ENCODE measurements at places on chromosomes 2 and 18.

- DNase-seq = no peak
Measured at GRCh38 chr18:66708646-66709045, 104.8 kb upstream of the CDH19 start.

- DNase-seq = no peak
Measured at GRCh38 chr2:158779621-158780020, 15.5 kb upstream of the DAPL1 start.

DNA sequence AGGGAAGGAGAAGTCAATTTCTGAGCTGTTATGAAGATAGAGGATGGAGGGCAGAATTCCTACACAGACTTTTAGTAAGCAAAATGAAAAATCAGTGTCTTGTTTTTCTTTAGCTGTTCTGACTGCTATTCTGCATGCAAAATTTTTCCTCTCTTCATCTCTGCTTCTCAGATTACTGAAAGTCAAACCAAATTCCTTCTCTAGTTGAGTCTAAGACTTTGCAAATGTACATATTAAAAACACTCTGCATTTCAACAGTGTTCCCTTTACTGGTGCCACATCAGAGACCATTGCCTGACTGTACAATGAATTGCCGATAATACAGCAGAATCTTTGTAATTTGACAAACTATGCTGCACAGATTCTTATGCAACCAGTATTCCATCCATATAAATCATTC is 198.8 kb downstream of the EXOC6B start:
- no peak for DNase-seq

DNA sequence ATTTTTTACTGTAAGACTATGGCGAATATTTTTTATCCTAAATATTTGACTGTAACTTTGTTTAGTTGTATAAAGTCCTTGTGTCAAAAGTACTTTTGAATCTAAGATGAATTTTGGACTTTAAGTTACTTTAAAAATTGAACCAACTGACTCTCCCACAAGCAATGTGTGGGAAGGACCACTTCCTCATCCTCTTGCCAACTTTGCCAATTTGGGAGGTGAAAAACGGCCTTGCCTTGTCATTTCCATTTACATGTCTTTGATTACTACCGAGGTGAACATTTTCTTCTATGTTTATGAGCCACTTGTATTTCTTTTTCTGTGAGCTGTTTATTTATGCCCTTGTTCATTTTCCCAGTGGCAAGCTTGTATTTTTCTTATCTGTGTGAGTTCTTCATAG is 12.8 kb upstream of the MSGN1 start:
- no peak for DNase-seq

- DNase-seq = no peak
Measured at GRCh38 chr2:135997380-135997779, 12.0 kb upstream of the DARS1 start.

GRCh38 chr2:154198866-154199265 is 327.1 kb downstream of the GALNT13 start:
- no peak for DNase-seq

GRCh38 chr18:7926526-7926925 is 359.4 kb downstream of the PTPRM start:
- DNase-seq = peak; percentile 59

DNA sequence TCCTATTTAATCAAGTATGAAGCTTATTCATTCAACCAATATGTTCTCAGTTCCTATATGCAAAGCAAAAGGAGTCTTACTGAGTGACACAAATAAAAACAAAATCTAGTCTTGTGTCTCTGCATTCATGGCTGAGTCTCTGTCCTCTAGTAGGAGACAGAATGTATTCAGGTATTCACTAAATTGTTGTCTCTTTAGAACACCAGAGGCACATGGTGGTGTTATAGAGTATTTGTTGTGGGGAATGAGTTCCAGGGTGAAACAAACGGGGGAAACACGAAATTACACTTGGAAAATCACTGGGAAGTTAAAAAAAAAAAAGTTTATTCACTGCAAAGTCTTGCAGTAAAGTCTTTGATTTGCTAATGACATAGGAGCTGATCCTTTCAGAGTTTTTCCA is 131.7 kb upstream of the FSHR start:
- no peak for DNase-seq

GRCh38 chr2:1510176-1510575 is 96.9 kb downstream of the TPO start:
- DNase-seq = no peak

DNA sequence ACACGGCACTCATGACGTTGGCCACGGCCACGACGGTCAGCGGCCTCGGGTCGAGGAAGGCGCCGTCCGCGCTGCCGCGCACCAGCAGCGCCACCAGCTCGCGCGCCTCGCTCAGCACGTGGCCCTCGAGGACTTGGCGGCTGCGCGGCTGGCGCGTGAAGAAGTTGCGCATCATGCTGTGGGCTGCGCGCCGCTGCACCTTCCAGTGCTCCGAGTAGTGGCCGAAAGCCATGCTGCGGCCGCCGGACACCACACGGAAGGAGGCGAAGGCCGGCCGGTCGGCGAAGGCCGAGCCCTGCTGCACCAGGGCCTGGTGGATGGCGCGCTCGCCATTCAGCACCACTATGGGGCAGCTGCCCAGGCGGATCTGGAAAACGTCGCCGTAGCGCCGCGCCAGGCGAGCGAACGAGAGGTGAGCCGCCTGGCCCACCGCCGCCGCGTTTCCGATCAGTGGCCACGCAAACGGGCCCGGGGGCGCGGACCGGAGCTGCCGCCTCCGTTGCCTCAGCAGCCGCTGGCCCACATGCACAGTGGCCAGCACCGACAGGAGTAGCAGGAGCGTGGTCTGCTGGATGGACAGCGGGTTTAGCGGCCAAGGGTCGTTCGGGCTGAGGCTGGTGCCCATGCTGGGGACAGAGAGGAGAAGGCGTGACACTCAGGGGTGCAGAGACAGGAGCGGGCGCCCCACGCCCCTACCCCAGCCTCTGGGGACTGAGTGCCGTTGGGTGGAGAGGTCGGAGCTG is 1.0 kb downstream of the CYP1B1 start:
- no peak for DNase-seq

DNA sequence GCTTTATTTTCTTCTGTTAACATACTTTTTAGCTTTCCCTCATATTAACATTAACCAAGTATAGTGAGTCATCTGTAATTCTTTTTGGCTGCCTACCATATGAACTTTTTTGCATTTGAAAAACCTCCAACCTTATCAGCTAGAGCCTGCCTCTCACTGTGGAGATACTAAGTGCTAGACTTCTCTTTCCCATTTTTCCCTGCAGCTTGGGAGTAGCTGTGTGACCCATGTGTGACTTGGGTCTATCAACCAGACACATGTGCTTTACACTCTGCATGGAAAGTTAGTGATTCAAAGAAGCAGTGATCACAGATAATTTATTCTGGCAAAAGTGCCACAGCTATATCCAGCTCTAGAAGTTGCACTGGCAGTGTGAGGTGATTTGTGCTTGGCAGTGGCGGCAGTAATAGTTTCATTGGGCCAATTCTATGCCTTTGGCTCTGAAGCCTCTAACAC is 36.3 kb downstream of the PREPL start:
- DNase-seq = no peak

DNA sequence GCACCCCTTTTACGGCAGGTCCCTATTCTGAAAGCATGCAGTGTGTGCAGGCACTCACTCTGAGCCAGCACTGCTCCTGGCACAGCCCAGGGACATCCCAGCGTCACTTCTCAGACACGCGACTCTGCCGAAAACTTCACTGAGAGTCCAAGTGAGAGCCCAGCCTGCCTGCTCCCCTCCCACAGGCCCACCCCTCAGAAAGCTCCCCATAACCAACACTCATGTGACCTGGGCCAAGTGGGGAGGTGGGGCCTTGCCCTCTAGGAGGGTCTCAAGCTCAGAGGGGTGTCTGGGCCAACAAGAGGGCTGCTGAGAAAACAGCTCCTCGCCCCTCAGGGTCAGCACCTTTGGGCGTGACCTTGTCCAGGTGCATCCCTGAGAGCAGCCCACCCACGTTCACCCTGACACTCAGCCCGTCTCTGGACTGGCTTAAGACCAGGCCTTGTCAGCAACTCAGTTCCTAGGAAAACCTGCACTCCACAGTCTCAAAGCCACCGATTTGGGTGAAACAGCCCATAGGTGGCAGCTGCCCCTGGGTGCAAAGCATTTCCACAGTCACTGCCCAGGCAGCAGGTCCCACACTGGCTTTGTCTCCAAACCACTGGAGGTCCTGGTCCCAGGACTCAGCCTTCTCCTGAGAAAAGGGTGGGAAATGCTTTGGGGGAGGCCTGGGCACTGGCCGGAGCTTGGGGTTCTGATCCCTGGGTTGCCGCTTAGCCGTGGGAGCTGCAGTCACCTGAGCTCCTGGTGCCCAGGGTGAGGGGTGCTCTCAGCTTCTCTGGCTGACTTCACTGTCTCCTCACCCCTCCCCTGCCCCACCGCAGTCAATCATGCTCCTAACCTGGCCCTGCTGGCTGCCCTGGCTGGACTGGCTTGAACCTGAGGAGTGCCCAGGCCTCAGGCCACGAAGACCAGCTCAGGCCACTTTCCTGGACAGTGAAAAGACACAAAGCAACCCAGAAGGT is 209.6 kb downstream of the HDAC4 start:
- no peak for DNase-seq

DNA sequence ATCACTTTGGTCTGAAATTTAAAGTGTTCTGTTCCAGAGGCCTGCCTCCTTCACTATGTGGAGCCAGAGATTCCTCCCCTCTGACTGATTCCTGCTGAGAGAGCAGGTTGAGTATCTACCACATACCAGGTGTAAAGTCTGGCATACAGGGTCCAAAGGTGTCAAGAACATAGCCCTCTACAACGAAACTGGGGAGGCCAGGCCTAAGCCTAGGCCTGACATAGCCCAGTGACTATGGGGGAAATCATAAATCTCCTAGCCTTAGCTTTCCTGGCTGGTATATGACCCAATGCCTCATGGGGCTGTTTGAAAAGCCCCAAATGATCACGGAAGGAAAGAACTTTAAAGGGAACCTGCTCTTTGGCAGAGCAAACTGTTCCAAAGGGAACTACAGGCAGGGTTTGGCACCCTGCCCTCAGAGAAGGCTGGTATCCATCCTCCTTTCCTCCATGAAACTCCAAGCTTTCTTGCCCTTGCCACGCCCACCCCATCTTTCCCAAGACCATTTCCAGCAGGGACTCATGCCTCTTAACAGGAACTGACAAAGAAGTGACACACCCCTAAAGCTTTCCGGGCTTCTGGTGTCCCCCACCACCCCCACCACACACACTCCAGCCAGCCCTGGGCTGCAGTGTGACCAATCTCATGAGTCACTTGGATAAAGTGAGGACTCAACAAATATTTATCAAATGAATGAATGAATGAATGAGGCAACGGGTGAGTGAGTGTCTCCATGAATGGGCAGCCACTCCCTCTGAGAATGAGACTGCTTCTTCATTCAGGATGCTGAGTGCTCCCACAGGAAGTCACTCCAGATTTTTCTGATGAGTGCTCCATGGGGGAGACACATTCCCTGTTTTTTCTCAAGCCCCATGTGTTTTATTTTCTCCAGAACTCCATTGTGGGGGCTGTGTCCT is 114.5 kb upstream of the STPG4 start:
- DNase-seq = no peak

- DNase-seq = no peak
Measured at GRCh38 chr18:58980991-58981390, 116.3 kb downstream of the ZNF532 start.

DNA sequence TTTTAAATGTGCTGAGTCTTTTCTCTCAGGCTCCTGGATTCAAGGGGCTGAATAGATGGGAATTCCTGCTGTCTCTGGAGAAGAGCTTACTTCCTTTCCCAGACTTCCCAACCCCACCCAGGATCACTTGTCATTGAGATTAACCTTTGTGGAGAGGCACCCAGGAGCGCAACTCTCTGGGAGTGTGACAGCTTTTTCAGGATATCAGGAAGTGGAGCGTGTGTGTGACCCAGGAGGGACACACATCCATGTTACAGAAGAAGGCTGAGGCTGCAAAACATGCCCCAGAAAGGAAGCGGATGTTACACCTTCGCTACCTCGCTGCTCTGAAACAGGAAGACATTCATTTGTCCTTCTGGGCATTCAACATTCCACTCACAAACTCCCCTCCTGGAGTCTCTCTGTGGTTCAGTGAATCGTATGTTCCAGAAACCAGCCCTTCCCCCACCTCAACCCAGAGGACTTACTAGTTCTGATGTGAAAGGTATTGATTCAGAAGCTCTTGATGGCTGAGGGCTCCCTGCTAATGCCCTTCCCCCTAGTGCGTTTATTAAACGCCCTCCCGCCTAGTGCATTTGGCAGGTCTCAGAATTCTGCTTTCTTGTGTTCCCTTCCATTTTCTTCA is 523.9 kb downstream of the TNS1 start:
- no peak for DNase-seq

- no peak for DNase-seq
Measured at GRCh38 chr2:239603411-239604356, 202.9 kb upstream of the HDAC4 start.

DNA sequence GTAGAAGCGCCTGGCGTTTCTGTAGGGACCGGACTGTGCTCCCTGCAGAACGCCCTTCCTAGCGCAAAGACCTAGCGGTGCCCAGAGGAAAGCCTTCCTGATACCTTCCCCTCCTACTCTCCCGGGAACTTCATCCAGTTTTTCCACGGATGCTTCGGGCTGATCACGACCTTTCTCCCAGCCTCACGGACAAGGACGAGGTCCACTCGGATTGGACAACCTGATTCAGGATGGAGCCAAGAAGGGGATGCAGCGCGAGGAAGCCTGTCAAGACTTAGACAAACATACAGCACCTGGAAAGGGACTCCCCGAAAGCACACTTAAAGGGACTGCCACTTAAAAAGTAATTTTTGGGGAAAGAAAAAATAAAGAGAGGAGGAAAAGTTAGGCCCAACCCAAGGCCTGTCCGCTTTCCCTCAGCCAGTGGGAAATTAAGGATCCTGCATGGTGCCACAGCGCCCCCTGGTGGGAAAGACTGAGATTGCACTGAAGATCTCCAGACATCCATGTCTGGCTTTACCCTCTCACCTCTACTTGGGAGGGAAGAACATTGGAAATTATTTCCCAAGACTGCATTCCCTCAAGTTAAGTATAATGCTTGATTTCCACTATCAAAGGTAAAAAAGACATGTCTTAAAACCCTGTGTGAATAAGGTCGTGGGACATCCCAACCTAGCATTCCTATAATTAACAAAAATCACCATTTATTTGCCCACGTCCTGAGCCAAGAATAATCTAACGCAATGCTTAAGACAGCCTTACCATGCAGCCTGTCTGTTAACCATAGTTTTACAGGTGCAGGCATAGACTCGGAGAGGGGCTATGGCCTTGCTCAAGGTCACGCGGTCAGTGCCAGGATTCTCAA is 13.4 kb upstream of the COPS8 start:
- no peak for DNase-seq

GRCh38 chr2:213475433-213475832 is 191.2 kb downstream of the SPAG16 start:
- no peak for DNase-seq

DNA sequence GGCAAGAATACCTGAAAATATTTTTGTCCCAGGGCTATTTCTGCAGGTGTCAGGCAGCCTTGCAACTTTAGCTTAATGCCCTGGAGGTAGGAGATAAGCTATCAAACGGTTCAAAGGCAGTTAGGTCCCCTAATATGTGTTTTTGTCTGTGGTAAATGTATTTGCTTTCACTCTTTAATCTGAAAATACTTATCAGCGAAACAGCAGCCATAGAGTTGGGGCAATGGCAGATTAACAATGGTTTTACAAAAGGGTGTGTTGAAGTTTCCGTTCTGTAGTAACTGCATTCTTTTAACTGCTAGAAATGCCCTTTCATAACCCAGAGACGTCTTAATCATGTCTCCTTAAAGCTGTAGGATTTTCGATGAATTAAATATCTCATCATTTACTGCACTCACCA is 265.0 kb upstream of the TRIB2 start:
- DNase-seq = no peak

- DNase-seq = no peak
Measured at GRCh38 chr2:223604231-223604630, 2.1 kb upstream of the SCG2 start.

Data from NCI-H774 (cell line).